ENCODE measurements at places on chromosomes 7 and 10.
A peak's percentile ranks its signal among the peaks of the same experiment; 100 is the strongest.

DNA sequence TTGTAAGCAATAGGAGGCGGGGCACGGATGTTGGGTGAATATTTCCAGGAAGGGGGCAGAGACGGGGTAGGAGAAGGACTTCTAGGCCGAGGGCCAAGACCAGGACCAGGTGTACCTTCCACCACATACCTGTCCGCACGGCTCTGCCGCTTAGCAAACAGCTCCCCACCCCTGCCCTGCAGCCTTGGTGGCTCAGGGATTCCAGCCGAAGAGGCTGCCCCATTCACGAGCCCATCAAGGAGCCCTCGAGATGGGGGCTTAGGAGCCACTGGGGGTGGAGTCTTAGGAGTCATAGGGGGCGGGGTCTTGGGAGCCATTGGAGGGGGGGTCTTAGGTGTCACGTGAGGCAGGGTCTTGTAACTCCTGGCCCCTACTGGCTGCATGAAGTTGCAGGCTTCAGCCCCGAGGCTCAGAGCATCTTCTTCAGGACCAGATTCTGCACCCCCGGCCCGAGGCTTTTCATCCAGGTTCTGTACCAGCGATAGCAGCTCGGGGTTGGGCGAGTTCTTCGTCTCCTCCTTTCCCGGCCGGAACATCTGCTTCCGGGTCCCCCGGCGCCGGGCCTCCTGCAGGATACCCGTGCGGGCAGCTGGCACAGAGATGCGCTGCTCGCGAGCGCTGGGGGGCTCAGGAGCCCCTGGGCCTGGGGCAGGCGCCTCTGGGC is 6.1 kb upstream of the MYOZ1 start:
- DNase-seq: peak; percentile 40

DNA sequence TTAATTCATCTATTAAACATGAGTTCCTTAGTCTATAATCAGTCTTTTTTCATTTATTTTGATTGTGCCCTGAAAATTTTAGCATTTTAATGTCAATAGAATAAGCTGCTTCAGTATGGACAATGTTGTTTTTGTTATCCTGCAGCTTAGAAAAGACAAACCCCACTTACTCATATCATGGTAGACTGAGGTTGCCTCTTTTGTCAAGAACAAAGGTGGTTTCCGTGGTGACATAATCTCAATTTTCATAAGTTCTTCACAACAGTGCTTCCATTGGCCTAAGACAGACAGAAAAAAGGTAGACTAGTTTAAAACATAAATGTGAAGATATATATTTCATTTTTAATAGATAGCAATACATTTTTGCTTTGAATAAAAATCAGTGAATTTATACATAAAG is 69.1 kb downstream of the RTKN2 start:
- no peak for DNase-seq

- no peak for DNase-seq
These were observed 199.4 kb downstream of the KIAA1217 start for GRCh38 chr10:24408365-24408764.

DNA sequence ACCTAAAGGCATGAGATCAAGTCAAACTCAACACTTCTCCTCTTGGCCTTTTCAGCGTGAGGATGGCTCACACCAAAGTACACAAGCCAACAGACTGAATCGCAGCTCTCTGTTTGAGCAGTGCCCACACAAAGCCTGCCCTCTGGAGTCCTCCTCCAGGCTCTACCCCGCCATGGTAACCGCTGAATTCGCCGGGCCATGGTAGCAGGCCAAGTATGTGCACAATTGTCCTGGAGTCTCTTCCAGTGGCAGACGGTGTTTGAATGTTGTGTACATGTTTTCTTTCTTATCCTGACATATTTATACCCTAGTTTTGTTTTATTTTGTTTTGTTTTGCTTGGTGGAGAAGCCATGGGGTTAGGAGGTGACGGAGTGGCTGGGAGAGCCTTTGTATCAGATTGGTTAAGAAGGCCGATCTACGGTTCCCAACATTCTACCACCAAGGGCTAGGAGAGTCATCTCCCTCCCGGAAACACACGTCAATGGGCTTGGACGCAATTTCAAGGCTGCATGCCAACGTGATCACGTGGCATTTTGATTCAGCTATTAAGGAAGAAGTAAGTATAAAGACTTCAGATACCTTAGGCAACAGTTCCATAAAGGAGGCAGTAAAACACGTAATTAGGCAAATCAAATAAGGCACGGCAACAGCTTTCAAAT is 12.1 kb upstream of the SHH start:
- no peak for DNase-seq

DNA sequence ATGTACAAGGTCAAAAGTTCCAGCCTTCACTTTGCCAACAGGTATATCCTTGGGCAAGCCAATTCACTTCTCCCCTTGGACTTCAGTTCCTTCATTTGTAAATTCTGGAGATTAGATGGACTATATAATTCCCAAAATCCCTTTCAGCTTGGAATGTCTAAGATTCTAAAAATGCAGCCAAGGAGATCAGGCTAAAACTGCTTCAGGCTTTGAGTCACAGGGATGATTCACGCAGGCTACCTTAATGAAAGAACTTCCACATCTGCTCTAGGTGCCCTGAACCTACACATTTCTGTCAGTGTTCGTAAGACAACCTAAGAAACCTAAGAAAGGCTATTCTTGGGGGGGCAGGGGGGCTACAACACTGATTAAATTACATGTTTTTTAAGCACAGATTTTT is 7.1 kb downstream of the CPVL start:
- no peak for DNase-seq

DNA sequence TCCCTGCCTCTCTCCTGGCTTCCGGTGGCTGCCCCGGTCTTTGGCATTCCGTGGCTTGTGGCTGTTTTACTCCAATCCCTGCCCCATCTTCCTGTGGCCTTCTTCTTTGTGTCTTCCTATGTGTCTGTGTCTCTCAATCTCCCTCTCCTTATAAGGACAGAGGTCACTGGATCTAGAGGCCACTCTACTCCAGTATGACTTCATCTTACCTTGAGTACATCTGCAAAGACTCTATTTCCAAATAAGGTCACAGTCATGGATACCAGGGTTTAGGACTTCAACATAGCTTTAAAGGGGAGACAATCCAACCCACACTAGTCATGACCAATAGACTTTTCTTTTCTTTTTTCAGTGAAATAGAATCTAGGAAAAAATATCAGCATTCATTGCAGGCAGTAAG is 153.3 kb upstream of the INSYN2A start:
- DNase-seq: no peak

DNA sequence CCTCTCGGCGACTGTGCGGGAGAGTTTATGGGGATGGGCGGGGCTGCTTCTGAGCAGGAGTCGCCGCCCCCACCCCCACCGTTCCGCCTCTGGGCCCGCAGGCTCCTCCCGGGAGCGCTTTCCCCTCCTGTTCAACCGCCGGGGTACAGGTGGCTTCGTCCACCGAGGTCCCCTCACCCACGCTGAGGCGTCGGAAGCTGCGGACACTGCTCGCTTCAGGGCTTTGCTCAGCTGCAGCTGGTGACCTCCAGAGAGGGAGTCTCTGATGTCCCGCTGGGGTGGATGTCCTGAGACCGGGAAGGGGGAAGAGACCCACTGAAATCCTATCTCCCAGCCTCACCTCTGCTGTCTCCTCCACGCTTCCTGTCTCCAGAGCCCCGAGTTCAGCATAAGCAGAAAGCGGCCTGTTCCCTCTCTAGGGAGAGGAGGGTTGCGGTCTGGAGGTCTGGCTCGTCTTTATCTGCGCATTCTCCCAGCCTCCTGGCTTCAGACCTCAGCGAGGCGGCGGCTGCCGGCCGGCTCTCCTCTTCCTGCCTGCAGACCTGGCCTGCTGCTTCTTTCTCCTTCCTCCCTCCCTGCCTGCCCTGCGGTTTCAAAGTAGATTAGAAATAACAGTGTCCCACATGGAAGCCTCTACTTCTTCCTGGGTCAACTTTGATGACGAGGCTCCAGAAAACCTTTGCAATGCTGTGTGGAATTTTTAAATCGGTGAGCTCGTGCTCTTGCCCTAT is 1.8 kb downstream of the CYP2E1 start:
- peak; percentile 17 for DNase-seq

DNA sequence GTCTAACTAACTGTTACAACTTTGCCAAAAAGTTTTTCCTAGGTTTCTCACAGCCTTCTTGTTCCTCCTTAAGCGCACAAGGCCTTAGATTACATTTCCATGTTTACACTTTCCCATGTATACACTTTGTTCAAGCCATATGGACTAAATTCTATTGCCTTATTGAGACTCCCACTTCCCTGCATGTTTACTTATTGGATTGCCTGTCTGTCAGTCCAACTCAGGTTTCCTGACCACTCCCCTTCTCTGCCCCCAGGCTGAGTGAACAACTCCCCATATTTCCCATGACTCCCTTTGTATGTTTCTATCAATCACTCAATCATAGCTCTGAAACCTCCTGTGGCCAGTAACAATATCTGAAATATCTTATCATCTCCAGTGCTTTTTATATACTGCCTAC is 43.0 kb downstream of the SLC25A40 start:
- no peak for DNase-seq

DNA sequence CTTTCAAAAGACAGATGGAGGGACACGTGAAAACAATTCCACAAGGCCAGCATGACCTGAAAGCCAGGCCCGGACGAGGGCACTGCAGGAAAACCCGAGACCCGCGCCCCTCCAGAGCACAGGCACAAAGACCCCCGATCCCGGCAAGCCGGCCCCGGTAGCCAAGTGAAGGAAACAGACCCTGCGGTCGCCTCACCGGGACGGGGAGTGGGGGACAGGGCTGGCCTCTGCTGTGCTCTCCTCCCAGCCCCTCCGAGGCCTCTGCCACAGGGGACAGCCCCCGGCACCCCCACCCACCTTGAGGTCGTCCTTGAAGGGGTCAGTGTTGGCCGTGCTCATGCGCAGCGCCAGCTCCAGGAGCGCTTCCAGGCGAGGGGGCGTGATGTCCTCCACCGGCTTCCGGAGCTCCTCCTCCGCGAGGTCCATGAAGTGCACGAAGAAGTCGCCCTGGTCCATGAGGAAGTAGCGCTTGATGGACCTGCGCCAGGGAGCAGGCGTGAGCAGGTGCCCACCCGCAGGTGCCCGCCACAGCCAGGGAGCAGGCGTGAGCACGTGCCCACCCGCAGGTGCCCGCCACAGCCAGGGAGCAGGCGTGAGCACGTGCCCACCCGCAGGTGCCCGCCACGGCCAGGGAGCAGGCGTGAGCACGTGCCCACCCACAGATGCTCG is 11.3 kb upstream of the ADAM8 start:
- no peak for DNase-seq

- DNase-seq: no peak
These were observed 37.8 kb downstream of the HHEX start for GRCh38 chr10:92727550-92727949.

- no peak for DNase-seq
These were observed 922.9 kb downstream of the LRMDA start for GRCh38 chr10:76354212-76354738.

DNA sequence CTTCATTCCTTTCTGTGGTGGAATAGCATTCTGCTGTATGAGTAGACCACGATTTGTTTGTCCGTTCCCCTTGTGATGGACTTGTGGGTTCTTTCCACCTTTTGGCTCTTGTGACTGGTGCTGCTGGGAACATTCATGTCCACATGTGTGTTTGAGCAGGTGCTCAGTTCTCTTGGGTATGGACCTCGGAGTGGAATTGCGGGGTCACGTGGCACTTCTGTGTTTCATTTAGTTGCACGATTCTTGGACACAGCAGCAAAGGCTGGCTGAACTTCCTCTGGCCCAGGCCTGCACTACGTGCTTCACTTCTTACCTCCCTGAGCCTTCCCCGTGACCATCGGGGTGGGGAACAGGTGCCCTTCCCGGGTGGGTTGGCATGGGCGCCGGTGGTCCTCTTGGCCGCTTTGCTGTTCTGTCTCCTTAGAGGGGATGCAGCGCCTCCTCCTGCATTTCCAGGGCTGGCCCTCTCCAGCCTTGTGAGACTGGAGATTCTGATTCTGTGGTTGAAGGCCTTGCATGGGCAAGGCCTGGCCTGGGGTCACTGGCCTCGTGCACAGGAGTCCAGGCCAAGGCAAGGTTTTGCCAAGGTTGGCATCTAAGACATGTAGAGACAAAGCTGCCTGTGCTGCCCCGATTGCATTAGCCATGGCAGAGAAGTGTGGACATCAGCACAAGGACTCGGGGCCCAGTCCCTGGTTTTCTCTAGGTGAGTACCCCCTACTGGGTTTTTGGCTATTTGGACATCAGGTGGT is 25.1 kb downstream of the DOCK1 start:
- DNase-seq: no peak

- no peak for DNase-seq
These were observed 139.1 kb downstream of the XPNPEP1 start for GRCh38 chr10:109784236-109784635.

DNA sequence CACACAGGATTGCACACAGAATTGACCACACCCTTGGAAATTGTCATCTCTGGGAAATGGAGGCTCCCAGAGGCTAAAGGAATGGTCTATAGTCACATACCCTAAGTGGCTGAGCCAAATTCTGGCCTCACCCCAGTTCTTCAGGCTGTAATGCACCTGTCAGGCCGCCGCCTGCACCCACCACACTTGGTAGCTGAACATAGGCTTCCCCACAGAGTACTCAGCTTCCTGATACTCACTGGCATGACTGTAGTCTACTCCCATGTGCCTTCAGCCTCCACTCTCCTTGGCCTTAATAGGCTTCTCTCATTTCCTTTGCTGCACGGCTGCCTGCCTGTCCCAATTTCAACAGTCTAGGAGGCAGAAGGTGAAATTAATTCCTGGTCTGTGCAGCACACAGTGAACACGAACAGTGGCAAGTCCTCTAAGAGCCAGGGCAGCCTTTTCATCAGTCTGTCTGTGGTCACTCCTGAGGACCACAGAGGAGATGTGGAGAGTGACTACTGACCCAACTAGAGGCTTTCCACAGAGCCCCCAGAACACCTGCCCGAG is 42.5 kb downstream of the NUDCD3 start:
- no peak for DNase-seq

DNA sequence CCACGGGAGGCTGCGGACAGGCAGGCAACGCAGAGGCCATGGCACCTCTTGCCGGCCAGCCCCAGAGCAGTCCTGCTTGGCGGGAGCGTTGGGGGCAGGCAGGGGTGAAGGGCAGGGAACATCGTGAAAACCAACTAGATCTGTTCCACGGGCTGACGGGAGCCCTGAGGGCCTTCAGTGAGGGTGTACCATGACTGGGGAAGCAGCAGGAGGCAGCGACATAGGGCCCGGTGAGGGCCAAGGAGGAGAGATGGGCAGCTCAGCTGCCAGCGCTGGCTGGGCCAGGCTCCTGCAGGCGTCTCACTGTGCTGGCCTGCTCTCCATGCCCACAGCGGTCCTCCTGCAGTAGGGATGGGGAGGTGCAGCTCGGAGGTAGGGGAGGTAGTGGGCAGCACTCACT is 196.5 kb downstream of the ELFN1 start:
- no peak for DNase-seq

GRCh38 chr7:140155428-140155827 is 21.4 kb downstream of the KDM7A start:
- DNase-seq: no peak

GRCh38 chr10:126857178-126857806 is 47.9 kb upstream of the DOCK1 start:
- DNase-seq: no peak

GRCh38 chr10:88980247-88980646 is 10.4 kb upstream of the FAS start:
- DNase-seq: no peak

GRCh38 chr7:52005613-52006012 is 689.0 kb upstream of the COBL start:
- DNase-seq: no peak

- DNase-seq: no peak
These were observed 516.4 kb upstream of the ZMIZ1 start for GRCh38 chr10:78552261-78552811.

Data from activated CD4-positive, alpha-beta T cell treated with anti-CD3 and anti-CD28 coated beads, Interleukin-2, amount 50 U/mL, for 48 hours (primary cell).